NCI-H774 (cell line): ENCODE measurements at places on chromosomes 4 and X.
A peak's percentile ranks its signal among the peaks of the same experiment; 100 is the strongest.

DNA sequence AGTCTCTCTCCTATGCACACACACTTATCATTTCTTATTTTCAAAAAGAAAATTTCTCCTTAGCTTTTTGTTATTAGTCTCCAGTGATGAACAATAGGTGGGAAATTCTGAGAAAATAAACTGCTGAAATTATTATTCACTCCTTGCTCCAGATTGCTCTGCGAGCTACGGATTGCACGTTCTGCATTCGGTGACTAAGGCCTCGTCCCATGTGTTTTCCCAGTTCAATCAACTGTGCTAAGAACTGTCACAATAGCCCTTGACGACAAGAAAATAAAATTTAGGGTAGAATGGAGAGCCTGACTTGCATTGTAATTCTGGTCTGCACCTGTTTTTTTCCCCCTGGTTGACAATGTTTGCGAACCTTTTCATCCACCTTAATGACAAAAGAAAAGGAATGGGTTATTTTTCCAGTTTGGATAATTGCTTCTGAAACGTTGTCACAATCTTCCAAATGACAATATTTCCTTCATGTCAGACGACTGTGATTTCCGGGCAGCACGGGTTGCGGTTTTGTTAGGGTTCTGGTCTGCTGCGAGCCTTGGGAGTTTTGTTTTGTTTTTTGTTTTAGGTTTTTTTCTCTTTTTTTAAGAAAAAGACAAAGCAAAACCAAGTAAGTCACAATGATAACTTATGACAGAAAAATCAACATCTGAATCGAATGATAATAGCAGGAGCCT is 124.5 kb upstream of the NOCT start:
- DNase-seq: peak; percentile 80

DNA sequence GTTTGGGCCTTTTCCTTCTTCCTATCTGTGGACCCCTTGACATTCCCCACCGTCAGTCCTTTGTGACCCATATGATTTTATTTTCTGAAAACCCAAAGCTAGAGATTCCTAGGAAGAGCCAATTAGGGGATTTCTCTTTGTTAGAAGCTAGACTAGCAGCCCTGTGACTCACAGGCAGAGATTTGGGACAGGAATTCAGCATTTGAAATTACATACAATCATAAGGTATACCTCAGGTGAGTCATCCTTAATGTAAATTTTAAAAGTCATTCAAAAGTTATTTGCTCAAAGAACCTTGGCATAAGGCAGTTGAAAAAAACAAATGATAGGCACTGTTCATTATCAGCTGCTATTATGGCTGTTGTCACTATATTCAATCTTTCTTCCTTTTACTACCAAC is 40.6 kb downstream of the USP26 start:
- no peak for DNase-seq

GRCh38 chr4:165768281-165768680 is 104.8 kb upstream of the TLL1 start:
- DNase-seq: no peak

DNA sequence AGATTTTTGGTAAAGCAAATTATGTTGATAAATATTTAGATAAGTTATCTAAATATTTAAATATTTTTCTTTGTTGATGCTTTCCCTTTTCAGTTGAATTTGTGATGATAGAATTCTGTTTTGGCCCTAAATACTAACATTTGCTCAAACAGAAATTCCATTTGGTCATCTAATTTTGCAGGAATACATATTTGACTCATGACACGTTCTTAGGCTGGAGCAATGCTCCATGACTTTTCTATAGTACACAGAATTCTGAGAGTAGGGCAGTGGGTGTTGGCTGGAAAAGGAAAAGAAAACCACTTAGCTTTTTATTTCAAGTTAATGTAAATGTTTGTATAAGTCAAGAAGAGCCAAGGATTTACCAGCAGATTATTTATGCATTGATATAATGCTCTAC is 58.6 kb upstream of the GK2 start:
- no peak for DNase-seq

DNA sequence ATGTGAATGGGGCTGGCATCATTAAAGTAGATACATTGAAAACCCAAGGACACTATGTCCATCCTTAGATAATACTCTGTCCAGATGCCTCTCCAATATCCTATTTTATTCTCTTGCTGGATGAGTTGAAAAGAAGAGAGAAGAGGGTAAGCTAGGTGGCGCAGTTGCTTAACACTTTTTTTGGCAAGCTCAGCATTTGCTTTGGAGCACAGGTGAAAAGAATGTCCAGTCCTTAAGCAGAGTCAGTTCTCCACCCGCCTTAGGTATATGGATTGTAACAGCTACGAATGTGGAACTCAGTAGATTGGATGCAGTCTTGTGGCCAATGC is 208.4 kb downstream of the NWD2 start:
- DNase-seq: peak; percentile 74

- no peak for DNase-seq
Measured at GRCh38 chrX:110703641-110704040, 92.0 kb downstream of the CHRDL1 start.

DNA sequence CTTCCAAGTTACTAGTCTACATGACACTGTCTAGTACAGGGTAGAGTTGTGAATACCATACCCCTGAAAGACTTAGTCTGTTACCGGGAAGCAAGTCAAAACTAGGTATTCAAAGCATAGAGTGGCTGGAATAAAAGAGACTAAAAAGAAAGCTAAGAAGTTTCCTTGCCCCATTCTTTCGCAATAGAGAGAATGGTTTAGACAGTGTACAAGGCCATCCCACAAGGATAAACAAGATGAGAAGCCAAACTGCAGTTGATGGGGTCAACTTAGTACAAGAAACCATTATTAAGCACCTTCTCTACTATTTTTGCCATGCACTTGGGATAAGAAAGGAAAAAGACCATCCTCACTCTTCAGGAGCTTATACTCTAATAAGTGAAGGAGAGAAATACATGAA is 30.3 kb downstream of the AMMECR1 start:
- DNase-seq: no peak
